DMS 273 treated with DMSO at 0.1 percent for 48 hours (cell line): ENCODE measurements at places on chromosomes 2 and 18.

- no peak for DNase-seq
Measured at GRCh38 chr2:218722419-218722818, 11.8 kb downstream of the TTLL4 start.

DNA sequence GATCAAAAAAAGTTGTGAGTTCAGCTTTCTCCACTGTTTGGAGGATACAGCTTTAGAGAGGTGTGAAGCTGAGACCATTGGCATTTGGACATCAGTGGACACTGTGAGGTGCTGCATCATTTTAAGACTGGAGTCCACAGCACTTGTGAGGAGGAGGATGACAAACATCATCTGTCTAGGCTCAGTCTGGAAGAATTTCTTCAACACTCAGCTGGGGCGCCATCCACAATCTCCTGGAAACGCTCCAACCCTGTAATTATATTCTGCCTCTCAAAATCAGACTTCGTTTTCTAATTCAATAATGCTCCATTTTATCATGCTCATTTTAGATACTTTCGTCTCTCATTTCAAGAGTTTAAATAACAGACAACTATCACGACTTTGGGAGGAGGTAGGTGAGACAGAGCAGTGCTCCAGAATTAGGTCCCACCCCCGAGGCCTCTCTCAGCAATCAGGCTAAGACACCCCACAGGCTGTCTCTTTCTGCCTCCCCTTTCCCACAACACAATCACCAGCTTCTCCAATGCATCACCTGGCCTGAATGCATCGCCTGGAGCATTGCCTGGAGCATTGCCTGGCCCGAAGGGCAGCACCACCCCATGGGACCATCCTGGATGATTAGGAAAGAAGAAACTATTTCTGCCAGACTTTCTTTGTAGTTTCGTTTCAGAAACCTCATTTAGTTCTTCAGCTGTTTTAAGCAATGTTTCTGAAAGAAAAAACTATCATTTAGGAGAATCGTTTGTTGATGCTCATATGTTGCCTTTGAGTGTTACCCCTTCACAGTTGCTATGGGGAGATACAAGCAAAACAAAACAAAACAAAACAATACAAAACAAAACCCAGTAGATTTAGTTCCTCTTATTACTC, 37.0 kb upstream of the DPP10 start:
- no peak for DNase-seq

DNA sequence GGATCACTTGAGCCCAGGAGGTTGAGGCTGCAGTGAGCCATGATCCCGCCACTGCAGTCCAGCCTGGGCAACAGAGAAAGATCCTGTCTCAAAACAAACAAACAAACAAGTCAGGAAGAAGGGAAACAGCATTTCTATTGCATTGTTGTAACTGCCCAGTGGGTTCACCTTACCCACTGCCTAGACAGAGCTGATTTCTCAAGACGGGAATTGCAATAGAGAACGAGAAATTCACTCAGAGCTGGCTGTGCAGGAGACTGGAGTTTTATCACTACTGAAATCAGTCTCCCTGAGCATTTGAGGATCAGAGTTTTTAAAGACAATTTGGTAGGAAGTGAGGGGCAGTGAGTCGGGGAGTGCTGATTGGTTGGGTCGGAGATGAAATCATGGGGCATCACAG, 24.2 kb upstream of the RTTN start:
- DNase-seq, result no peak

GRCh38 chr2:201908901-201909300, 102.6 kb downstream of the CDK15 start:
- no peak for DNase-seq

- no peak for DNase-seq
Measured at GRCh38 chr2:231110551-231110950, 14.3 kb downstream of the HTR2B start.

GRCh38 chr2:203673933-203674332, 32.5 kb upstream of the CD28 start:
- no peak for DNase-seq

DNA sequence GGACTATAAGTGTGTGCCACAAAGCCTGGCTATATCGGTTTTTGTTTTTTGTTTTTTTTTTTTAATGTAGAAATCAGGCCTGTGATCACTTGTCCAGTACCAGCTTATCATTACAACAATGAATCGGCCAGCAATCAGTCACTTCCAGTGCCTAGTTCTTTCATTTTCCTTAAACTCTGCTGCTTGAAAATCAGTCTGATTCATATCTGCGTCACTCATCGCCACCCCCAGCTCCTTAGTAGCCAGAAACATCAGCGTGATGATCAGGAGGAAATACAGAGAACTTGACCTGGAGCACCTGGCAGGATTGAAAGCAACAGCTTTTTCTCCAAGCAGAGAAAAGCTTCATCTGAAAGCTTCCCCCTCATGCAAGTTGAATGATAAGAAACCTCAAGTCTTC, 75.4 kb downstream of the SPTBN1 start:
- no peak for DNase-seq

DNA sequence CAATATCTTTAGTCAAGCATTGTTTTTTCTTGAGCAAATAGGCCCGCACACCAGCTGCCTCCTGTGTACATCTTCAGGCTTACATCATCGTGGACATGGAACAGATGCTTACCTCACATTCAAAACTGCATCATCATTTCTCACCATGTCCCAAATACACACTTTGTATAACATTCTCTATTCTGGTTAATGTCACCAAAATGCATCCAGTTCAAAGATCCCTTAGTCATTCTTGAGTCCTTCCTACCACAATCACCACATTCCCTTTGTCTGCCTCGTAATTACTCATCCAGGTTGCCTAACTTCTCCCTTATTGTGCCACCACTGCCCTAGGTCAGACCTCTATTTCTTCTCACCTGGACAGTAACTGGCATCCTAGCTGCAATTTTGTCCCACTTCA, 373.7 kb upstream of the GALNT5 start:
- DNase-seq, result no peak

GRCh38 chr2:95310651-95311050, 13.5 kb downstream of the KCNIP3 start:
- no peak for DNase-seq

GRCh38 chr2:83640506-83640905, 818.6 kb downstream of the SUCLG1 start:
- no peak for DNase-seq

GRCh38 chr2:207334624-207335371, 169.1 kb upstream of the KLF7 start:
- DNase-seq, result no peak

DNA sequence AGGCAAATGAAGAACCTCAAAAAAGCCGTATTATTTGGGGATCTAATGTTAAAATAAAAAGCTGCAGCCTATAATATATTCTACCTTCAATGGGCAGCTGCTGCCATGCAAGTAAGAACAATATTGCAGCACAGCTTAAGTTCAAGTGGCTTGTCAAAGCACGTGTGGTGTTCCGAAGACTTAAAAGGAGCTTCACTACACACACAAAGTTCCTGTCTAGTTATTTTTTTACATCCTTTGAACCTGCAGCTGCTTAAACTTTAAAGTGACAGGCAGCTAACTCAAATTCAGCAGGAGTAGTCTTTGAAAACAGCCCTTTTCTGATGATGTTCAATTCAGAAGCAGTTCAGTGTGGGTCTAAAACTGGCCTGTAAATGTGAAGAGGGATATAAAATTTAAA, 85.8 kb upstream of the XIRP2 start:
- DNase-seq, result no peak

DNA sequence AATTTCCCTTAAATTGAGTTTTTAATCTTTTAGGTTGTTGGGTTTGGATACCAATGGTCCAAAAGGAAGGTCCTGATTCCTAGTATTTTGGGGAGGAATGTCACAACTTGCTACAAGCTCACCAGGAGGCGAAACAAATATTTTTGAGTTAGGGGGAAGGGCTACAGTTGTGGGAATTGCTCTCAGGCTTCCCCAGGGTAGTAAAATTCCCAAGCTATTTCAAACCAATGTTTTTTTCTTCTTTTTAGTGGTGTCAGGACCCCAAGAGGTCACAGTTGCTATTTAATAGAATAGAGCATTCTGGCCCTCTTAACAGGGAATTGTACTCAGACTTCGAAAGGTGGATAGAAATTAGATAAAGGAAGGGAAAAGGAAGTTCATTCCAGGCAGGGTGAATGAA, 68.5 kb upstream of the ST3GAL5 start:
- no peak for DNase-seq

DNA sequence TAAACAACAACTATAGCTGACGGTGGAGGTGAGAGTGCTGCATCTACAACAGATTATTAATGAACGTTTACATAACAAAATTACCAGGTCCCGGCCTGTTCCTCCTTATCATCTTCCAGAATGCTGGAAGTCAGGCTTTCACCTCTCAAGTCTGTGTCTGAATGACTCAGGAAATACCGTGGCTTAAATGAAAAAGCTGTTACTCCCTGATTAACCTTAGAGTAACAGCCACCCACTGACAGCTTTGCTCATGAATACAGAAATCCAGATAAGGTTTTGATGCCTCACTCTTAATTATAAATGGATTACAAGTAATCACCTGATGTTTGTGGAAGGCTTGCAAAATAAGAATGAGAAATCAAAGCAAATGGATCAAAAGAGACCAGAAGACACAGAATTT, 885.3 kb upstream of the CELF4 start:
- no peak for DNase-seq
